ENCODE measurements at places on chromosomes 13 and 19.

DNA sequence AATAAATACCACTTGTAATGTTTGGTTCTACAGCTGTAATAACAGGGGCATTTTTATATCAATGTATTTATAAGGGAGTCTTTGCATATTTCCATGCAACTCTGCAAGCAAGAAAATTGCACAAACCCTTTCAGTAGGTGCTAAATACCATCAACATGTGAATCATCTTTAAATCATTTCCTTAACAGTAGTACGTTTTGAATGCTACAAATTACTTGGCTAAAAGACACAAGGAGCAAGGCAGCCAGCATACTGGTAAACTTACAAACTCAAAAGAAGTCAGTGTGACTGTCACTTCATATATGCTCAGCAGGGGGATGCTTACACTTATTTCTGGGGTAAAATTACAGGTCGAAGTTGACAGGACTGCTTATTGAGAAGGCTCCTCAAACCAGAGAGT, 402.4 kb downstream of the EFNB2 start:
- no peak for DNase-seq

- no peak for DNase-seq
Observed at GRCh38 chr19:9075064-9075949, 11.6 kb upstream of the OR1M1 start.

GRCh38 chr19:1752757-1753728, at the start of gene ONECUT3:
Gene ONECUT3 (plus strand): TSS chr19:1753506. CDS start chr19:1753663, 157 bp downstream.
- DNase-seq: no peak

- peak; percentile 9 for DNase-seq
Observed at GRCh38 chr13:23321535-23322241, 111.8 kb downstream of the SACS start.

DNA sequence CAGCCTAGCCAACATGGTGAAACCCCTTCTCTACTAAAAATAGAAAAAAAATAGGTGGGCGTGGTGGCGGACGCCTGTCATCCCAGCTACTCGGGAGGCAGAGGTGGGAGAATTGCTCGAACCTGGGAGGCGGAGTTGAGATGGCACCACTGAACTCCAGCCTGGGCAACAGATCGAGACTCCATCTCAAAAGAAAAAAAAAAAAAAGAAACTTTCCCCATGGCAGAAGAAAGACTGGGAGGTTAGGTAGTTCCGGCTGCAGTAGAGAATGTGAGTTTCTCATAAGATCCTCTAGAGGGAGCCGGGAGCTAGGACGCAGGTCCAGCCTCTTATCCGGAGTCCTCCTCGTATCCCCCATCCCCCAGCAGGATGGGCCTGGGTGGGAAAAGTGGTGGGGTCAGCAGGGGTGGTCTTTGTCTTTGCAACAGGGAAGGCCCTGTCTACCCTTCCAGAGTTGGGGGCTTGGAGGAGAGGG, 13.2 kb upstream of the CREB3L3 start:
- peak; percentile 14 for DNase-seq

DNA sequence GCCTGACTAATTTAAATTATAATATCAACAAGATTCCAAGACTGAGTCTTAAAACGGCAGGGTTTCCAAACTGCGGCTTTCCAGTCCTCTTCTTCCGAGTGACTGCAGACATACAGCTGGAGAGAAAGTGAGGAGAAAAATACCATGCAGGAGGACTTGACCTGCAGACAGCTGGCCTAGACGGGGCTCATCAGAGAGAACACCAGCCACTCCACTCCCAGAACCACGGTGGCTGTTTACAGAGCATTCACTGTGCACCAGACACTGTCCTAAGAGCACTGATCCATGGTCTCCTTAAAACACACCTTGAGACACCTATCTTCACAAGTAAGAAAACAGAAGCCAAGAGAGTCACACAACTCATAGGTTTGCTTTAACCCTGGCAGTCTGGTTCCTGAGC, 152.7 kb downstream of the MIPEP start:
- no peak for DNase-seq

- DNase-seq: no peak
Observed at GRCh38 chr13:93953841-93954240, 525.6 kb downstream of the DCT start.

GRCh38 chr19:10885201-10886169, 14.1 kb downstream of the CARM1 start:
- no peak for DNase-seq

DNA sequence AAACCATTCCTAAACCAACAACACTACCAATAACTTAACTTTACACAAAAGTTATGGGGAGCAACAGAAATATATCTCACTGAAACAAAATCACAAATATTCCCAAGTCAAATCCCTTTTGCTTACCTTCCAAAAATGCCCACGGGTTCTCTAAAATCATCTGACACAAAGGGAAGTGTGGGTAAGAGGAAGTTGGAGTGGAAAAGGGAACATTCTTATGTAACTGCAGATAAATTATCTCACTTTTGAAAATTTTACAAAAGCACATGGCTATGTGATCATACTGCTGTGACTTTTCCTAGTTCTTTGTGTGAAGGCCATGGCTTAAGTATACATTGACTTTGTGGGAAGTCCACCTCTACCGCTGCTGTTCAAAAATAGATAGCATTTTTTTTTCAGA, 350.5 kb downstream of the GPC6 start:
- DNase-seq: no peak

DNA sequence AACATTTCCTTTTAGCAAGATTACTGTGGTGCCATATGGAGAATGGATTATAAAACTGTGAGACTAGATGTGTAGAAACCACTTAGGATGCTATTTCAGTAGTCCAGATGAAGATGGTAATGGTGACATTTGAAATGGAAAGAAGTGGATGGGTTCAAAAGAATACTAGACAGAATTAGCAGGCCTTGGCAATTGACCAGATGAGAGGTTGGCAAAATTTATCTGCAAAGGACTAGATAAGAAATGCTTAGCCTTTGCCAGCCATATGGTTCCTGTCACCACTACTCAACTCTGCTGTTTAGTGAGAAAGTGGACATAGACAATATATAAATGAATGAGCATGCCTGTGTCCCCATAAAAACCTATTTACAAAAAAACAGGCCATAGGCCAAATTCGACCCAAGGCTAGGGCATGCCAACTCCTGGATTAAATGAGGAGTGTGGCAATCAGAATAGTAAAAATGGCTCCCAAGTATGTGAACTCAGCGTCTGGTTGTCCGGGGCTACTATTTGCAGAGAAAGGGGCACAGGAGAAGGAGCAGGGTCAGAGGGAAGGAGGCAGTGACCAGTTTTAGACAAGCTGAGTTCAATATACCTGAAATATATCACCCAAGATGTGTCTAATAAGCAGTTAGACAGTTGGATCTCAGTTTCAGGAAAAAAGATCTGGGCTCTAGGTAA, 98.4 kb downstream of the ENOX1 start:
- no peak for DNase-seq

DNA sequence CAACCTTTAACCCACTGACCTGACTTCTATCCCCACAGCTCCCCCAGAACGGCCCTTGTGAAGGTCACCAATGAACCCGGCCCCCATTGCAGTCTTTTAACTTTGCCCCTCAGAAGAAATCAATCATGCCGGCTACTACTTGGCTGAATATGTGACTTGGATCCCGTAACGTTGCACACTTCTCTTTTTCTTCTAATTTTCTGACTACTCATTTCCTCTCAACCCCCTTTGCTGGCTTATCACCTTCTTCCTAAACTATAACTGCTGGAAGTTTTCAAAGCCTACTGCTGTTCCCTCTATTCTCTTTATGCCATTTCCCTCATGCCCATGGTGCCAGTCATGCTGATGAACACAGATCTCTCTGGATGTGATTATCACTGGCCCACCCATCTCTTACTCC, 367.6 kb downstream of the DNAJC15 start:
- DNase-seq: no peak

GRCh38 chr13:40981361-40981760, 37.8 kb downstream of the ELF1 start:
- DNase-seq: no peak

DNA sequence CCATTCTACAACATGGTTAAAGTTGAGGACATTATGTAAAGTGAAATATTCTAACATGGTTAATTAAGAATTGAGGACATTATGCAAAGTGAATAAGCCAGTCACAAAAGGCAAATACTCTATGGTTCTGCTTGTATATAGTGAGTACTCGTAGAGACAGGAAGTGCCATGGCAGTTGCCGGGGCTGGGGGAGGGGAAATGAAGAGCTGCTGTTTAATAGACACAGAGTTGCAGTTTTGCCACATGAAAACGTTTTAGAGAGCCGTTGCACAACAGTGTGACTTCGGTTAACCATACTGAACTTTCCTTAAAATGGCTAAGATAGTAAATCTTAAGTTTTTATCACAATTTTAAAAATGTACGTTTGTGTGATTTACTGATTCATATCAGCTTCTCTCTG, 176.9 kb downstream of the SHISA2 start:
- peak; percentile 45 for DNase-seq

- DNase-seq: no peak
Observed at GRCh38 chr13:47317356-47317755, 420.5 kb upstream of the HTR2A start.

GRCh38 chr13:93776936-93777335, 550.3 kb downstream of the GPC6 start:
- no peak for DNase-seq

DNA sequence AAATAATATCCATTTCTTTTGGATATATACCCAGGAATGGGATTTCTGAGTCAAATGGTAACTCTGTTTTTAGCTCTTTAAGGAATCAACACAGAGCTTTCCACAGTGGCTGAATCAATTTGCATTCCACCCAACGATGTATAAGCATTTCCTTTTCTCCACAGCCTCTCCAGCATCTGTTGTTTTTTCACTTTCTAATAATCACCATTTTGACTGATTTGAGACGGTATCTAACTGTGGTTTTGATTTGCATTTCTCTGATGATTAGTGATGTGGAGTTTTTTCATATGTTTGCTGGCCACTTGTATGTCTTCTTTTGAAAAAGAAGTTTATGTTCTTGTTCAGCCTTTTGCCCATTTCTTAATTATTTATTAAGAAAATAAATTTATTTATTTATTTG, 352.2 kb upstream of the OBI1 start:
- no peak for DNase-seq

GRCh38 chr13:49539313-49539712, 43.6 kb downstream of the PHF11 start:
- no peak for DNase-seq

- no peak for DNase-seq
Observed at GRCh38 chr19:57583104-57583520, 833 bp upstream of the ZIK1 start.

All from effector memory CD8-positive, alpha-beta T cell (primary cell).